ENCODE measurements at places on chromosomes 16 and 17.
A peak's percentile ranks its signal among the peaks of the same experiment; 100 is the strongest.

DNA sequence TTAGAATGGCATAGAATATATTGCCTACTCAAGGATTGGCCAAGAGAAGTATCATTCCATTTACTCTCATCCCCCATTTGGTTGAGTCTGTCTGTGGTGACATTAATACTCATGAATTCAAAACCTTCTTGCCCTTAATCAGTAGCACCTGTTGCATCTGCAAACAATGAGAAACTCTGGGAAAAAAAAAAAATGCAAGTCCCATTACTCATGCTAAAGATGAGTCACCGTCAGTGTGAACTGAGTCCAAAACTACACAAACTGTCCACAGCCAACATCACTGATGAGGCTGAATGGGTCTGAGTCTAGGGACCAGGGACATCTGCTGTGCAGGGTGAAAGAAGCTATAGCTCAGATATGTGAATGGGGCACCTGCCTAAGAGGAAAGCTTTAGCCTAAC is 96.9 kb upstream of the ADAMTS18 start:
- no peak for DNase-seq

DNA sequence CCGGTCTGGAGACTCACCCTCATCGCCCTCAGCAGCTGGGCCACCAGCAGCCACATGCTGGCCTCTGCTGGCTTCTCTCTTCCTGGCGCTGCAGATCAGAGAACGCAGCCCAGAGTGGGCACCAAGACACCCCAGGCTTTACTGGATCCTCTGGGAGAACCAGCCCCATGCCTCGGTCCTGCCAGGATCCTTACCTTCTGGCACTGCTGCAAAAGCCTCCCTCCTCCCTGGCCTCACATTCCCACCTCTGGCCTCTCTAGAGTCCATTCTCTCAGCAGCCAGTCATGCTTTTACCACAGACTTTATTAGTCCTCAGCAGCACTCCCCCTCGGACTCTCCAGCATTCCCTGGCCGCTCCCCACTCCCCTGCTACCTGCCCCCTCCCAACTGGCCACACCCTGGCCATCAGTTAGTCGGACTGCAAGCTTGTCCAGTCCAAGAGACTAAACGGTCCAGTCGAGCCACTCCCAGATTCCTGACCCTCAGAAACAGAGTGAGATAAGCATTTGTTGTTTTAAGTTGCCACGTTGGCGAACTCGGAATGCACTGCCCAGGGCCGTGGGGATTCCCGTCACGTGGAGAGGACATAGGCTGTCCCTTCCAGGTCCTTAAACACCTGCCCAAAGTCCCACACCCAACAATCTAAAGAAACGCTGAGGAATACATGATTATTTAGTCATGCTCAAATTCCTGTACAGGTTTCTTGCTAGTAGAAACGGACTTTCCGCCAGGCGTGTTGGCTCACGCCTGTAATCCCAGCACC is 5.9 kb upstream of the SPG7 start:
- peak; percentile 71 for DNase-seq

- no peak for DNase-seq
These were observed 9.4 kb upstream of the TEDC2 start for GRCh38 chr16:2450535-2450934.

- no peak for DNase-seq
These were observed 22.4 kb downstream of the SOCS3 start for GRCh38 chr17:78337244-78338109.

GRCh38 chr17:29621751-29622194 is 939 bp downstream of the CORO6 start:
- DNase-seq = no peak

DNA sequence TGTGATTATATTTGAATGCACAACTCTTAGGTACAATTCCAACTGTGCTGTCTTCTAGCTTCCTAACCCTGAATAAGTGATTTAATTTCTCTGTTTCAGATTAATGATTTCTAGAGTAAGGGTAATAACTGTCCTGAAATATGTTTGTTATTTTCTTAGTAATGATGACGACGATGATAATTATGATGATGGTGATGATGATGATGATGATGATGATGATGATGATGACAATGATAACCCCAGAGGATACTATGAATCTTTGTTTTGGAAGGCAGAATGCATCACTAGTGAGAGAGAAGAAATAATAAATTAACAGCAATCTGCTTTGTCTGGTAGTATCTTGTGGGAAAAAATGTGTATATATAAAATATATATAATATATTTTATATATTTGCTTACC is 317.1 kb upstream of the CDH8 start:
- no peak for DNase-seq

GRCh38 chr17:44279666-44280391 is 11.9 kb upstream of the SLC4A1 start:
- DNase-seq = peak; percentile 50

DNA sequence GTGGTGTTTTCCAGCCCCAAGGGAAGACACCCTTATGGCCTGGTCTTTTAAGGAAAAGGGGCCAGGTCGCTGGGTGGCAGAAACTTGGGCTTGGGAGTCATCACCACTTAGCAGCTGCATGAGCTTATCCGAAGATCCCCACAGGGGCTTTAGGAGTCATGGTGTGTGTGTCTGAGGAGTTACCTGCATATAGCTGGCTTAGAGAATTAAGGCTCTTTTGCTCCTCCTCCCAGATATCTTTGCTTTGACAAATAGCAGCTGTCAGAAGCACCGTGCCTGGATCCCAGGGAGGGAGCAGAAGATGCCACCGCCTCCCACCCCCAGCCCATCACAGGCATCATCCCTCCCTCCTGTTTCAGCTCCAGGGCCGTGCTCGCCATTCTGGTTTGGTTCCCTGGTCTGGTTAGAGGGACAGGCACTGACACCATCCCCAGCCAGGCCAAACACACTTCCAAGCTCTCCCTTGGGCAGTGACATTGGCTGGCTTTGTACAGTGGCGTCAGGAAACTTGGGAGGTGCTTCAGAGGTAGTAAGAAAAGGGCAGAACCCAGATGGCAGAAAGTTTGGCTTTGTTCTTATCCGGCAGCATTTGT is 17.4 kb downstream of the LDHD start:
- no peak for DNase-seq

GRCh38 chr17:8837563-8838075 is 29.9 kb downstream of the PIK3R6 start:
- no peak for DNase-seq

GRCh38 chr17:16483021-16483645 is 8.9 kb downstream of the LRRC75A start:
- no peak for DNase-seq

GRCh38 chr17:81552244-81553017 is at the start of gene FAAP100:
TSS of gene FAAP100 (minus strand) at chr17:81552353. CDS start at chr17:81552330, 23 bp downstream.
- DNase-seq = peak; percentile 80

DNA sequence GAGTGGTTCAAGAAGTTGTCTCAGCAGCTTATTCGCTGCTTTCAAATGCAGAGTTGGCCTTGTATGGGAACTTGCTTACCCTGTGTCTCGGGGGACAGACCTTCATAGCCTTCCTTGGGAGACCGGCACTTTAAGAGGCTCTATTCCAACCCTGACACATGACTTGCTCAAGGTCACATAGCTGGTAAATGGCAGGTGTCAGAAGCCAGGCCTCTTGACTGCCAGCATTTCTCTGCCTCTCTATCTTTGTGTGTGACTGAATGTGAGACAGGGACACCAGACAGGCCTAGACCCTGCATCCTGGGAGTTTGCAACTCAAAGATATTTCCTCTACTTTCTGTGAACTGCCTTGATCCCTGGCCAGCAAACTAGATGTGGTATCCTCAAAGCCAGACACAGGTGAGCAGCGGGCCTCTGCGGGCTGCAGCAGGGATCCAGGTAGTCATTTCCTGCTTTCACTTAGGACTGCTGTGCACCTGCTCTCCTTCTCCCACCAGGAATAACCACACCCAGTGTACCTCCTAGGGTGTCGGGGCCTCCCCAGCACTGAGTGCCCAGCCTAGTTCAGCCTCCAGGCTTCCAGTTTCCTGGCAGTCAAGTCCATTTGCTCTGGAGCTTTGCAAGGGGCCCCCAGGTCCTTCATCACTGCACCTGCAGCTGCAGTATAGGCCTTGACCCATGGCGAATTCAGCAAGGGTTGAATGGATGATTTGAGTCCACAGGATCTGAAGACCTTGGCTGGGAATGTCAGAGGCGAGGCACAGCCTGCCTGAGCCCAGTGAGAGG is 116.6 kb upstream of the TNRC6C start:
- no peak for DNase-seq

- DNase-seq = no peak
These were observed 56.8 kb downstream of the MED13 start for GRCh38 chr17:62008294-62008693.
